ENCODE measurements at places on chromosomes 1 and 21.

DNA sequence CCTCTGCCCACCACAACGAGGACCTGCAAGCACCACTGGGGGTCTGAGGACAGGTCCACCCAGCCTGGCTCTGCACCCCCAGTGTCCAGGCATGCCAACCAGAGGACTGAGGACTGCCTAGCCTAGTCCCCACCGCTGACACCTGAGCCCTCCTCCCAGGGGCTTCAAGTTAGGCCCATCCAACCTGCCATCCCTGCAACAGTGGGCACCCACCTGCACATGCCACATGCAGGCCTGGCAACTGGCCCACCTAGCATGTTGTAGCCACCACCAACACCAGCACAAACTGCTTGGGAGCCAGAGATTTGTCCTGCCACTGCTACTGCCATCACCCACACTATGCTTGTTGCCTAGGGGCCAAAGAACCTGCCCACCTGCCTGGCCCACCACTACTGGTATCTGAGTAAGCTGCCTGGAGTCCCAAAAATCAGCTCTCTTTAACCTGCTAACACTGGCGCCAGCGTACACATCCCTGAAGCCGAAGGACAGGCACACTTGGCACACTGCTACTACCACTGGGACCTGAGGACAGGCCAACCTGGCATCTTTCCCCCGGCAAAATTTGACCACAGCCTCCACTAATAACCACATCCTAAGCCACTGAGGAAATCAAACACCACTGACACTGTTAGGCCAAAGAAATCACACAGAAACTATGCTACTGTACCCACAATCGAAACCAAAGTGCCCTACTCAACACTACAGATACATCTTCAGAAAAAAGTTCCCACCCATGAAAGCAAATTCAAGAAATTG, 61.5 kb downstream of the PSMG1 start:
- no peak for DNase-seq

- no peak for DNase-seq
Observed at GRCh38 chr1:87989346-87989745, 660.7 kb downstream of the LMO4 start.

- no peak for DNase-seq
Observed at GRCh38 chr1:194298007-194298598, 1111.7 kb upstream of the B3GALT2 start.

DNA sequence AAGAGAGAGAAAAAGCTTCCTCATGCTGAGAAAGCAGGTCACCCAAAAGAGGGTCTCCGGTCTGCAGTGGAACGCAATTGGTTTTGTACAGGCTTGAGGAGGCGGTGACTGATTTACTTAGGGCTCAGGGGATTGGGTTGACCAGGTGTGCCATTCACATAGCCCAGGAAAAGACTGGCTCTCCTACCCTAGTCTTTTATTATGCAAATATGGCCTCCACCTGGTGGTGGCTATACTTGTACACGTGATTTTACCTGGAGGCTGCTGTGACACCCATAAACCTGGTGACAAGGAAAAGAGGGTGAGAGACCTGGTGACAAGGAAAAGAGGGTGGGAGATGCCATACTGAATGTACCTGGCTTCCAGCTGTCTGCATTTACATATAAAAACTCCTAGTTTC, 49.9 kb downstream of the DNTTIP2 start:
- no peak for DNase-seq

DNA sequence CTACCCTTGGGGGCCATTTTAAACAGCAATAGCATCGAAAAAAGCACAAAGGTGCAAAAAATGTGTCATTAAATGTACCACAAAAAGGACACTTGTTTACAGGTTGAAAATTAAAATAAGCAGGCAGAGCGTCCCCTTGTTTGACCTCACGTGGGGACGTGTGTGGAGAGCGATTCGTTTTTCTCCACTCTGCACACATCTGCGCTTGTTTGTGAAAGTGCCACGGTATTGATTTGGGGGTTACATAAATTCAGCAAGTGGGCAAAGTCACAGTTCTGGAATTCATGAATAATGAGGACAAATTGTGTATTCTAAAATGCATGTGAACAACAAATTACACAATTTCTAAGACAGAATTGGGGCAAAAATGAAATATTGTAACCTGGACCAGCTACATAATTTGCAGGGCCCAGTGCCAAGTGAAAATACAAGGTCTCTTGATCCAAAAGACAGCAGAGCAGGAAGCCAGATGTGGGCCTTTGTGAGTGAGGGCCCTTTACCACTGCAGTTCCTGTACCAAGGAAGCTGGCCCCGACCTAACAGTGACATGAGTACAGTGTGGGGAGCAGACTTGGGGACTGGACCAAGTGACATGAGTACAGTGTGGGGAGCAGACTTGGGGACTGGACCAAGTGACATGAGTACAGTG, 43.9 kb downstream of the ZBTB18 start:
- no peak for DNase-seq

DNA sequence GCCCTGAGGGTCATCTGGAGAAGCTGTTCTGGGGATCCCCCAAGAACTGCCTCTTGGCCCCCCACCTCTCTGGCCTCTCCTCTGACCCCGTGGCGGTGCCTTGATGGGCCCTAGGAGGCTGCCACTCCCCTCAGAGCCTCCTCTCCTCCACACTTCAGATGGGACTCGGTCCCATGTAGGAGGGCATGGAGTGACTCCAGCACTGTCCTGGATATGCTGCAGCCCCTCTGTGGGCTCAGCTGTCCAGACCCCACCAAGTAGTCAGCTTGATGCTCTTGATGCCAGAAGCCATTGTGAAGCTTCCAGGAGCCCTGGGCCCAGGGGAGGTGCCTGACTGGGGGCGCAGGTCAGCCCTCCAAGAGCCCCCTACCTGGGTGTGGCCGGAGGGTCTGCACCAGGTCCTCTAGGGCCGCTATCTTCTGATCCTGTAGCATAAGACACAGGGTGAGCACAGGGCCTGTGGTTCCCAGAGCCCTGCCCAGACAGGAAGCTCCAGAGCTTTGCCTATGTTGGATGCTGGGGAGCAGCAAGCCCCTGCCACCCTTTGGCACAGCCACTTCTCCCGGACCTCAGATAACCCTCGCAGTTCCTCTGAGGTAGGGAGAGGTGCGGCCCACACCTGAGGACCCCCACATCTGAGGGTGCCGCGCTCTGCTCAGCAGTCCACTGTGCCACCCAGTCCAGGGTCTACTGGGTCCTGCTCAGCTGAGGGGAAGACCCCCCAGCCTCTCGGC, 9.2 kb downstream of the UBXN11 start:
- no peak for DNase-seq

- DNase-seq, result no peak
Observed at GRCh38 chr1:246020211-246020954, 486.7 kb downstream of the SMYD3 start.

- peak; percentile 92 for DNase-seq
Observed at GRCh38 chr1:93692983-93693591, 11.4 kb upstream of the BCAR3 start.

DNA sequence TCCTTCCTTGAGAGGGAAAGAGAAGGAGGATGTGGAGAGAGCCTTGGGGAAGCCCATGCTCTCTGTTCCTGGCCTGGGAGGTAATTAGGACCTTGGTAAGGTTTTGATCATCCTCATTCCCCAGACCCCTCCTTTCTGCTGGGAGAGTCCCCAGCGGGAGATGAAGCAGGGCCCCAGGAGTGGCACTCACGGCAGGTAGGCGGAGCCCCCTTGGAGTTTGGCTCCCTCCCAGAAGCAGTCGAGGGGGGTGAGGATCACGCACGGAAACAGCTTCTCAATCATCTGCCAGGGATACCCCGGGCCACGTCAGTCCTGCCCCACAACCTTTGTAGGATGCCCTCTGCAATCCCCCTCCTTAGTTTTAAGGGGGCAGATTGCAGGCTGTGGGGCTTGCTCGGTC, 11.5 kb downstream of the PTCH2 start:
- DNase-seq, result no peak

DNA sequence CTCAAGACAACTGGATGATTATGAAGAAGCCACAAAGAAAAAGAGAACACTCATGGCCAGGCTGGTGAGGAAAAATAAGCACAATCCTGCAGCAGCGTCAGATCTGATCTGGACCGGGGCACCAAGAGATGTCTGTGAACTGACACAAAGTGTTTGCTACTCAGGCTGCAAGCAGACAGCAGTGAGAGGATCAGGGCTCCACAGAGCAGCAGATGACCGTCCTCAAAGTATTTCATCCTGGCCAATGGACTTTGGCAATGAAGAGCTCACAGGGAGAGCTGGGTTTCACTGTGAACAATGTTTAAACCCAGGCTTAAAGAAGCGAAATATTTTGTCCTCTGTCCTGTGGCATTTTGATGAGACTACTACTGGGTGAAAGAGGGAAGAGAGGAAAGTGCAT, 299.2 kb downstream of the GPATCH2 start:
- DNase-seq, result no peak

All from ACHN (cell line).